ENCODE measurements at places on chromosomes 6 and 20.

DNA sequence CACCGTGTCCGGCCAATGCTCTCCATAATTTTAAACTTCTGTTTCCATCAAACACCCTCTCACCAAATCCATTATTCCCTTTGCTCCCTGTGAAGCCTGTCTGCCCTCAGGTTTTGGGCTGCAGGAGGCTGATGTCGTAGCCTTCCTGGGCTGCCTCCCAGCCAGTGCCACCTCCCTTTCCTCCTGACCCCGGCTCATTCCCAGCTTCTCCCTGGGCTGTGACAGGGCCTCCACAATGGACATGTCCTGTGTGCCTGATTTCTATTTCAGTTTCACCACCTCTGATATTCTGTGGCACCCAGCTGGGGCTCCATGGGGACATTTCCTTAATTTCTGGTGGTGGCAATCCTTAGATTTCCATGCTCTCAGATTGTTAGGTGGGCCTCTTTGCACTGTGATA, 28.8 kb downstream of the IL20RA start:
- no peak overlapping the region for H3K27ac ChIP-seq
- H3K36me3 ChIP-seq, result no peaks in the 10 kb centered on the region
- DNase-seq, result no peak
- H3K27me3 ChIP-seq, result no peaks in the 10 kb centered on the region
- H3K4me3 ChIP-seq, result no peak overlapping the region

GRCh38 chr6:67285770-67286495, 1349.1 kb upstream of the ADGRB3 start:
- H3K4me3 ChIP-seq, result no peak overlapping the region
- H3K27me3 ChIP-seq, result no peaks in the 10 kb centered on the region
- no peak for DNase-seq
- no peaks in the 10 kb centered on the region for H3K36me3 ChIP-seq
- H3K27ac ChIP-seq, result no peak overlapping the region

- H3K4me3 ChIP-seq, result no peak overlapping the region
- no peaks in the 10 kb centered on the region for H3K27me3 ChIP-seq
- no peaks in the 10 kb centered on the region for H3K4me1 ChIP-seq
- no peaks in the 10 kb centered on the region for H3K36me3 ChIP-seq
- H3K27ac ChIP-seq, result no peak overlapping the region
Observed at GRCh38 chr6:67608099-67608749, 1026.9 kb upstream of the ADGRB3 start.

GRCh38 chr20:58523072-58523970, 8.1 kb upstream of the APCDD1L start:
- no peaks in the 10 kb centered on the region for H3K4me1 ChIP-seq
- no peak overlapping the region for H3K4me3 ChIP-seq
- H3K27me3 ChIP-seq, result no peaks in the 10 kb centered on the region
- H3K36me3 ChIP-seq, result no peaks in the 10 kb centered on the region
- DNase-seq, result no peak

DNA sequence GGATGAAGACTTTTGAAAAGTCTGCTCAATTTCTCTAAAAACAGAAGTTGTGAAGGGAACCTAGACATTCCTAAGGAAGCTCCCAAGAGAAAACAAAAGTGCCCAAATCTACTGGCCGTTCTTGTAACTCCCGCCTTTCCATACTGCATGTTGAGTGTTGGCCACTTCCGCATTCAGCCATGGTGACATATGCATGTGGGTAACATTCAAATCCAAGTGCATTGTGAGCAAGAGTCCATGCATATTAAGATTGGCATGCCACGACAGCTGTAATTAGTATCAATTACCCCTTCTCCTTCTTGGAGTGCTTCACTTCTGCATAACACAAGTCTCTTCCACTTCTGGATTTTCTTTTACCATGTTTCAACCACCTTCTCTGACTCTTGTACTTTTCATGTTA, 8.4 kb downstream of the SLC35D3 start:
- no peak overlapping the region for H3K4me3 ChIP-seq
- DNase-seq, result no peak
- H3K27me3 ChIP-seq, result no peaks in the 10 kb centered on the region
- no peak overlapping the region for H3K27ac ChIP-seq

GRCh38 chr20:62505337-62506045, 29.7 kb upstream of the GATA5 start:
- no peaks in the 10 kb centered on the region for H3K27me3 ChIP-seq
- no peaks in the 10 kb centered on the region for H3K36me3 ChIP-seq
- no peaks in the 10 kb centered on the region for H3K4me1 ChIP-seq
- DNase-seq, result no peak
- H3K27ac ChIP-seq, result no peak overlapping the region
